CD4-positive, alpha-beta T cell treated with Interleukin-2 at 100 ng/mL for 4 hours (primary cell): ENCODE measurements at places on chromosomes 6 and 20.

DNA sequence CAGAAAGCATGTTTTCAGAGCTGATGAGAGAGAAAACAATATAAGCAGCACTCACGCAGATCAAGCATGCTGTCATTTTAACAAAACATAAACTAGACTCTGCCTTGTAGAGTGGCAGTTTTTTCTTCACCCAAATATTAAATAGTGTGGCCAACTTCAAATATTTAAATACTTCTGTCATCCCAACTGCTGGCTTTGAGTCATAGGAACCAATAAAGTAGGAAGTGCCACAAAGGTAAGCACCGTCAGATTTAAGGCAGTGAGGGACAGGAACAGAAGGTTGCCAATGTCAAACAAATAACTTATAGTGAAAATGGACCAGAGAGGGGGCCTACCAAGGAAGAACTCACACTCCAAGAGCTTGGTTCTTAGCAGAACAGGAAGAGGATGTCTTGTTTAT is 222.2 kb downstream of the PKHD1 start:
- DNase-seq: no peak

- no peak for DNase-seq
These were observed 71.3 kb upstream of the STXBP5 start for GRCh38 chr6:147132889-147133288.

- peak; percentile 25 for DNase-seq
These were observed 87.3 kb downstream of the RSPH3 start for GRCh38 chr6:158912655-158913054.

DNA sequence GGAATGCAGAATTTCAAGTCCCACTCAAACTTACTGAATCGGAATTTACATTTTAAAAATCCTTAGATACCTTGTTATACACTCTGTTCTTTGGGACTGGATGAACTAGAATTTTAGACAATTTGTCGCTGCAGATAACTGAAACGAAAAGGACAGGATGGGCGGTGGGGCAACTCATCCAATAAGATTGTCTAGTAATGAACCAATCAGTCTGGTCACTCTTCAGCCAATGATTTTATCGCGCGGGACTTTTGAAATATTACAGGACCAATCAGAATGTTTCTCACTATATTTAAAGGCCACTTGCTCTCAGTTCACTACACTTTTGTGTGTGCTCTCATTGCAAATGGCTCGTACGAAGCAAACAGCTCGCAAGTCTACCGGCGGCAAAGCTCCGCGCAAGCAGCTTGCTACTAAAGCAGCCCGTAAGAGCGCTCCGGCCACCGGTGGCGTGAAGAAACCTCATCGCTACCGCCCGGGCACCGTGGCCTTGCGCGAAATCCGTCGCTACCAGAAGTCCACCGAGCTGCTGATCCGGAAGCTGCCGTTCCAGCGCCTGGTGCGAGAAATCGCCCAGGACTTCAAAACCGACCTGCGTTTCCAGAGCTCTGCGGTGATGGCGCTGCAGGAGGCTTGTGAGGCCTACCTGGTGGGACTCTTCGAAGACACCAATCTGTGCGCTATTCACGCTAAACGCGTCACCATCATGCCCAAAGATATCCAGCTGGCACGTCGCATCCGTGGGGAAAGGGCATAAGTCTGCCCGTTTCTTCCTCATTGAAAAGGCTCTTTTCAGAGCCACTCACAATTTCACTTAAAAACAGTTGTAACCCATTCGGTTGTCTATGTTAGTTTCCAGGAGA is 41.9 kb upstream of the HFE start:
- peak; percentile 96 for DNase-seq

DNA sequence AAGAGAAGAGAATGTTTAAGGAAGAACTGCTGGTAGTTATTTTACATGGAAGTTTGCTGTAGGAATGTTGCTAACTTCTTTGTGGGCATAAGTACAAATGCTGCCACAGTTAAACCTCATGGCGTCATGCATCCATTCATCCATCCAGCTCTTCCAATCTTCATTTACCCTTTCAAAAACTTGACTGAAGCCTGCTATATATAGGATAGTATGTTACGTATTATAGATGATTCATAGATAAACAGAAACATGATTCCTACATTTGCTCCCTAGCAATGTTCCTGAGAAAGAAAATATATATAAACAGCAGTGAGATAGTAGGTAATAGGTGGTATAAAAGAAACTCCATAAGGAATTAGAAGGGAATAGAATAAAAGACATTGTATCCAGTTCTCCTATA is 93.7 kb downstream of the NDUFAF5 start:
- no peak for DNase-seq

GRCh38 chr6:170296746-170297575 is 6.1 kb upstream of the DLL1 start:
- no peak for DNase-seq

DNA sequence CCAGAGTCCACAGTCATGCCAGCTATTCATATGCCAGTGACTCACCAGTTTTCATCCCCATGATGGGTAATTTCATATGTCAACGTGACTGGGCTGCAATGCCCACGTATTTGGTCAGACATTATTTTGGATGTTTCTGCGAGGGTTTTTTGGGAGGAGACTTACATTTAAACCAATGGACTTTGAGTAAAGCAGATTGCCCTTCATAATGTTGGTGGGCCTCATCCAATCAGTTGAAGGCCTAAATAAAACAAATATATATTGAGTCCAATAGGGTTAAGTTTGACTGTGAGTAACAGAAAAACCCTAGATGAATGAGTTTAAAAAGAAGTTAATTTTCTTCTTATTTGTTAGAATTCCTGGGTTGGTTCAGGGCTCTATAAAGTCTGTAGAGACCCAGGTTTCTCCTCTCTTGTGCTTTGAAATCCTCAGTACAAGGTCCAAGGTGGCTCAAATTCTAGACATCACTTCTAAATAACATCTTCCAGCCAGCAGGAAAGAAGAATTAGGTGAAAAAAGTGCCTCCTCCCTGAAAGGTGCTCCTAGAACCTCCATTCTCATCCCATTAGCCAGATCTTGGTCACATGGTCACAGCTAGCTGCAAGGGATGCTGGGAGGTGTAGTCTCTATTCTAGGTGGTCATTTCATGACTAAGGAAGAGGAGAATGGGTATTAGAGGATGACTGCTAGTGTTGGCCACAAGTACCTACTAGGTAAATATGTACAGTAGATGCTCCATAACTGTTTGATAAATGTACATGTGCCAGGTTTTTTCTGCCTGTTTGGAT is 16.7 kb upstream of the NEDD9 start:
- DNase-seq: no peak

GRCh38 chr20:54223751-54224150 is 15.9 kb downstream of the PFDN4 start:
- DNase-seq: no peak

DNA sequence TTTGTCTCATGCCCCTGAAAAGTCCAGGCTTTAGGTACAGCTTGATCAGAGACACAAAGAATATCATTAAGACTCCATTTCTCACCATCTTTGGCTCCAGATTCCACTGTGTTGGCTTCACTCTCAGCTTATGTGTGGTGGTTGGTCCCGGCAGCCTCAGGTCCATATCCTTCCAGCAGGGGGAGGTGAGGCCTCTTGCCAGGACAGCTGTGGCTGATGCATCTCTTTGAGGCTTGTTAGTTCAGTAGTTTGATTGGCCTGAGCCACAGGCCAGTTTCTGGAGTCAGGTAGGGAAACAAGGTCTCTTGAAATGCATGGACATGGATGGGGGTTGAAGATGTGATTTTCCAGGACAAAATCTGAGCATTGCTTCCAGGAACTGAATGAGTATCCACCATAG is 62.4 kb downstream of the JAG1 start:
- no peak for DNase-seq

GRCh38 chr6:69026243-69026642 is 391.2 kb downstream of the ADGRB3 start:
- DNase-seq: no peak

- DNase-seq: no peak
These were observed 8.4 kb downstream of the MCM3 start for GRCh38 chr6:52276130-52276529.

DNA sequence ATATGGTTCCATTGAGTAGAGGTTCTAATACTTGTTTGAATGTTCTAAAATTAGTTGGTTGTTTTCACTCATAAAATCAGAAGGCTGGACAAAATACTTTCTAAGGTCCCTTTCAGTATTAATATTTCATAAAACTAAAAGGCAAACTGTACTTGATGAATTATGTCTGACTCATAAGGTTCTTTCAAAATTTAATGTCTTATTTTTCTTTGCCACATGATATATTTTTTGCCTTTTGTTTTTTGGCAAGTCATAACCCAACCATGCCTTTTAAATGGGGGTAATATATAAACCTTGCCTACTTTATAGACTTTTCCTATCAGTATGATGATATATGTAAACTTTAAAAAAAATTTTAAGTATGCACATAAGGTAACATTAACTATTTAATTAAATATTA is 244.7 kb downstream of the PTPRK start:
- no peak for DNase-seq

- DNase-seq: no peak
These were observed 463.8 kb downstream of the BMP2 start for GRCh38 chr20:7231303-7231702.

DNA sequence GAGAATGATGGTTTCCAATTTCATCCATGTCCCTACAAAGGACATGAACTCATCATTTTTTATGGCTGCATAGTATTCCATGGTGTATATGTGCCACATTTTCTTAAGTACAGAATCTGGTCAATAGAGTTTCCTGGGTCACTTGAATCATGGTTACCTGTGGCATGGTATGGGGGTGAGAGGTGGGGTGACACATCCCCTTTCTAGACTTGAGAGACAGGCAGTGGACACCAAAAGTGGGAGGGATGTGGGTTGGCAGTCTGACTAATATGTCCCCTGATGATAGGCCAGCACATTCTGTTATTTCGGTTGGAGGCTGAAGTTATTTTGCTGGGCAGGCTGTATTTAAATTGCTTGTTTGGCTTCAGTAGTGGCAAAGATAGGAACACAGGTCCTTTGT is 78.1 kb downstream of the UST start:
- no peak for DNase-seq

- no peak for DNase-seq
These were observed 8.8 kb upstream of the CST8 start for GRCh38 chr20:23482138-23482537.

DNA sequence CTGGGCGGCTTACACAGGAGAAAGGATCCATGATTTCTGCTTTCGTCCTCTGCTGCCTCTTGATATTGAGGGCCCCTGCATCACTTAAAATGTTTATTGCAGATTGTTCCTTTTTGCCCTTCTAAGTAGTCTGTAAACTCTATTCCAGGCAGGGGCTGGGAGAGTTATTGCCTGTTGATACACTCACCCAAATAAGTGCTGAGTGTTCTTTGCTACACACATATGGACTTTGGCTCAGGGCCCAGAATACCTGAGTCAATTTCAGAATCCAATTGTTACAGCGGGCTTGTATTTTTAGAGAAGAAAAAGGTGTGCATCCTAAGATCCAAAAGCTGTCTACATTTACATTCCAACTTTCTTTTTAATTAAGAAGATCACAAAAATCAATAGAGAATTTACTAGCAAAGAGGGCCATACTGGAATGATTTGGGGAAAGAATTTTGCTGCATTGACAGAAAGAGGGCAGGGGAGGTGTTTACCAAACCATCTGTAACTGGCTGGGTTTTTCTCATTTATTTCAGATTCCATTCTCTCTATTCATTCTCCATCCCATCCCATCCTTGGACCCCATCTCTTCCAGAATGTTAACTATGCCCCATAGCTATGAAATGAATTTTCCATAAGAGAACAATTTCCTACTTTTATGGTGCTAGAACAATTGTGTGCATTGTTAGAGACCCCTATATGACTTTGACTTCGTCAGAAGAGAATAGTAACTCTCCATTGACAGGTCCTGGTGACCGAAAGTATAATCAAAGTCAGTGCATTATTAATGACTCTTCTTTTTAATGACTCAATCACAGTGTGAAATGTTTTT is 959.9 kb upstream of the FLRT3 start:
- DNase-seq: no peak

DNA sequence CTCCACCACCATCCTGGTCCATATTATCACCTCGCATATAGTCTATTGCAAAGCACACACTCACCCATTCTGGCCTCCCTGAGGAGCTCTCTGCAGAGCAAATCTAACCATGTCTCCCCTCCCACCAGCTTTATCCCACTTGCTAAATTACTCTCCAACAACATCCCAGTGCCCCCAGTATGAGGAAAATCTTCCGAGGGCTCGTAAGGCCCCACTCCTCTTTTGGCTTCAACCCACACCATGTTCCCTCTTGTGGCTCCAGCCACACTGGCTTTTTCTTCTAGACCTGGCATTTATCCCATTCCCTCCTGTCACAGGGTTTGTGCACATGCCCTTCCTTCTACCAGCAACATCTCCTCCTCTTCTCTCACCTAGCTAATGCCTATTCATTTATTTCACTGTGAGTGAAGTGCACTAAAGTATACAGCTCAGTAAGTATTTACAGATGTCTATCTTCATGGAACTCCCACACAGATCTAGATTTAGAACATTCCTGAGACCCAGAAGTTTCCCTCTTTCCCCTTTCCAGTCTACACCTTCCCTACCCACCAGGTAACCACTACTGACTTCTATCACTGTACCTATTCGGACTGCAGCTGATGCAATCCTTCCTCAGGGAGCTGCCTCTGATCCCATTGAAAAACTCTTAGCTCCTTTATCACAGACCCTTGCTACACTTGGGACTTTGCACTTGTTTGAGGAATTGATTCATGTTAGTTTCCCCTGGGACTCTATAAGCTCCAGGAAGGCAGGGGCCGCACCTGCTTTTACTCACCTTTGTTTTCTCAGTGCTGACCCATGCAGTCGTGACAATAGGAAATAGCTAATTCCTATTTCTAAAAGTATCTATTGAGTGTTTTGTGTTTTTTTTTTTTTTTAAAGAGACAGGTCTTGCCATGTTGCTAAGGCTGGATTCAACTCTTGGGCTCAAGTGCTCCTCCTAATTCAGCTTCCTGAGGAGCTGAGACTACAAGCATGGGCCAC is 15.5 kb downstream of the MRPL14 start:
- no peak for DNase-seq

- DNase-seq: no peak
These were observed 2.7 kb upstream of the ZNFX1 start for GRCh38 chr20:49280463-49281058.
